ENCODE measurements at places on chromosomes 2 and 18.

DNA sequence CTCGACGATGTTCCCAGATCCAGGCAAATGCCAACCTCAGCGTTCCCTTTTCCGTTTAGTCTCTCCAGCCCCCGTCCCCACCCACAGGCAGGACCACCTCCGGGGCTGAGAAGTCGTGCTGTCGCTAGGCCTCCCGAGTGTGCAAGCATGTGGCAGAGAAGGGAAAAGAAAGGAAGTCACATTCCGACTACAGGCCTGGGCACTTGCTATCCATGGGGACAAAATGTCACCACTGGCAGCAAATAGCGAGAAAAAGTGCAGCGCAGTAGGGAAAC, 420 bp downstream of the PIGN start:
- DNase-seq = no peak

GRCh38 chr18:56210520-56210919, 427.9 kb downstream of the TXNL1 start:
- DNase-seq = no peak

- no peak for DNase-seq
Observed at GRCh38 chr2:80579756-80580155, 275.2 kb upstream of the LRRTM1 start.

DNA sequence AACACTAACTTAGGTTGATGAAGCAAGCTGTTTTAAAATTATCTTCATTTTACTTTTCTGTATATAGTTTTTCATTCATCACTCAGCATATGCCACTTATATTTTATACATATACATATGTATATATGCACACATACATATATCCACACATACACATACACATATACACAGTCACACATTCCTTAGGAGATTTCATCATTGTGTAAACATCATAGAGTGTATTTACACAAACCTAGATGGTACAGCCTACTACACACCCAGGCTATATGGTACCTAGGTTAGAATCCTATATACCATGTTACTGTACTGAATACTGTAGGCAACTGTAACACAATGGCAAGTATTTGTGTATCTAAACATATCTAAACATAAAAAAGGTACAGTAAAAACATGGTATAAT, 295.5 kb upstream of the LYPD1 start:
- DNase-seq = no peak

DNA sequence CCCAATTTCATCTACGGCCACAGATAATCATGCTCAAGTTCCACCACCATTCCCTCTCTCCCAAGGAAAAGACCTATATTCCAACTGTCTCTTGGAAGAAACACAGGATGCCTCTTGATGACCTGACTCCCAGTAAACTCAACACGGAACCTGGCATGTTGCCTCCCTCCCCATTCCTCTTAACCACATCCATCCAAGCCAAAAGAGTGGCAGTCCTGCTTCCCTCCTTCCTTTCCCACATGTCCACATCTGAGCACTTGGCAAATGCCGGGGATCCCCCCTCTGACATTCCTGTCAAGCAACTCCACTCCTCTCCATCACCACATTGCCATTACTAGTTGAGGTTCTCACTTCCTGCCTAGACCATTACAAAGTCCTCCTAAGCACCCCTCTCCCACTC, 49.4 kb downstream of the PID1 start:
- no peak for DNase-seq

GRCh38 chr18:22643731-22644130, 226.0 kb upstream of the CTAGE1 start:
- no peak for DNase-seq

- no peak for DNase-seq
Observed at GRCh38 chr2:66041902-66042657, 392.8 kb upstream of the MEIS1 start.

GRCh38 chr2:95056461-95057459, 31.3 kb downstream of the MAL start:
- DNase-seq = no peak
